ENCODE measurements at places on chromosomes 12 and 14.
A peak's percentile ranks its signal among the peaks of the same experiment; 100 is the strongest.

- no peak for DNase-seq
Observed at GRCh38 chr12:48037267-48037915, 33.1 kb upstream of the COL2A1 start.

- DNase-seq = no peak
Observed at GRCh38 chr14:32038876-32039275, 38.2 kb upstream of the ARHGAP5 start.

DNA sequence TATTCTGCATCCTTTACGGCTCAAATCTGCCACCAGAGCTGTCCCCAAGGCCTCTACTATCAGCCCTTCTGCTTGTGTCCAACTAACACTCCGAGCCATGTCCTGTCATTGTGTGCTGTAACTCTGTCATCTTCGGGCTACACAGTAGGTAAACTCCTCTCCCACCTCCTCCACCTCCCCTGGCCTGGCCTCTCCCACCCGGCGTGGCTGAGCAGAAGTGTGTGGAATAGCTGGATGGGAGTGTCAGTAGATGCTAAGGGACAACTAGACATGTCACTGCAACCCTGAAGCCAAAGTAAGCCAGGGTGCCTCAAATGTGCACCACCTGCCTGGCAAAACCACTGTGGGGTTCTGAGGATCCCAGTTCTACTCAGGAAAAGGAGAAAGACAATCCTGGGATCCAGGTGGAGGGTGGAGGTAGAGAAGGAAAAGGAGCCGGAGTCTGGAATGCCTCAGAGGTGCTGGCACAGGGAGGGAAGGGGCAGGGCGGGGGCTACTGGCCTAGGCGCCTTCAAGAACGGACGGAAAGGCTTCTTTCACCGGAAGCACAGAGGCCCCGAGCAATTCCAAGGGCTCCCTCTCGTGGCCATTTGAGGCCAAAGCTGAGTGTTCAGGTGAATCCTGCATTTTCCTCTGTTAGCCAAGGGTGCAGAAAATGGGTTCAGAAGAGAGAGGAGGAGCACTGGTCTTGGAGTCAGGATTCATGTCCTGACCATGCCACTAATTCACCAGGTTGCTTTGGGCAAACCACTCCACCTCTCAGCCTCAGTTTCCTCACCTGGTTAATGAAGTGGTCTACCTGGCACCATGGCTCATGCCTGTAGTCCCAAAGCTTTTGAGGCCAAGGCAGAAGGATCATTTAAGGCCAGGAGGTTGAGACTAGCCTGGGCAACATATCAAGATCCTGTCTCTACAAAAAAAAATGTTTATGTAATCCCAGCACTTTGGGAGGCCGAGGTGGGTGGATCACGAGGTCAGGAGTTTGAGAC, 20.5 kb upstream of the FAM181A start:
- DNase-seq = peak; percentile 29

- DNase-seq = no peak
Observed at GRCh38 chr12:2094597-2094996, 41.8 kb downstream of the CACNA1C start.

GRCh38 chr14:103994535-103995184, 52.3 kb upstream of the RD3L start:
- DNase-seq = no peak

DNA sequence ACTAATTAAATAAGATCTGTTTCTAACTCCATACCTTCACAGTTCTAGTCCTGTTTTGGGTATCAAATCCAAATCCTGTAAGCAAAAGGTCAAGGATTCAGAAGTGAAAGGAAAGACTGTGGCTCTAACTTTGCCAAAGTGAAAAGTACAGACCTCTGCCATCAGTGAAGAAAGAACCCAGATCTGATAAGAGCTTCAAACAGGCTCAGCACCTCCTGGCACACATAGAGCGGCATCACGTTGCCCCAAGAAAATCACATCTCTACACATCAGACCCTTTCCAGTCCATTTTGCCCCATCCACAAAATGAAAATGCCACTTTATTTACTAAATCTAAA, 23.2 kb downstream of the CLIP1 start:
- no peak for DNase-seq

DNA sequence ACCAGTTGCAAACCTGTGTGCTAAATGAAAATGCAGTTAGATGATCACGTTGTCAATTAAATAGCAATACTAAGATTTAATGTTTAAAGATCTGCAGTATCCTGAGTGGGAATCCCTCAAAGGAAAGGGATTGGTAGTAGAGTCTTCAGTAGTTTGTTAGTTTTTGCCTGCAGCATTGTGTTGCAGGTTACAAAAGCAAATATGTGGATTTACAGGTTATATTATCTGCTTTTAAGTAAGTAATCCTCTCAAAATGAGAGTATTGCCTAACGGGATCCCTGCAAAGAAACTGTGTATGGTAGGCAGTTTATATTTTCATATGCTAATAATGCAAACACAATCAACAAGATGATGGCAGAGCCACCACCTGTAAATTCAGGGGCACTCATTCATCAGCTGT, 72.2 kb upstream of the OSBPL8 start:
- no peak for DNase-seq

DNA sequence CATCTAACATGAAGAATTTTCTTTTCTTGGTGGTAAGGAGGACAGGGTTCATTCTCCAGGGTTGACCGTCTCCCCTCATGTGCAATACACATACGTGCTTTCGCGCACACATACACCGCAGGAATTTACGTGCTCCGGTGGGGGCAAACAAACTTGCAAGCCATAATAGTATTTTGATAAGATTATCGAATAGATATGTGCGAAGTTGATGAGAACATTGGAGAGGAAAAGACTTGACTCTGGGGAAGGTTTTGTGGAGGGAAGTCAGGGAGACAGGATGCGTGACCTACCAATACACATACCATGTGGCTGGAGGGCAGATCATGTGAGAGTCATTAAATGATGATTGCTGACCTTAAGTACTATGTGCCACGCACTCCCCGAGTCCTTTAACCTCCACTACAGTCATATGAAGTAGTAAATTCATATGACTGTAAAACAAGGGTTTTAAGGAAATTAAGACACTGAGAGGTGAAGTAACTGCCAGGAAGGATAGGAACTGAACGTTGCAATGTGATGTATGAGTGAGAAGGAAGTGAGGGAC, 921 bp downstream of the RAD51B start:
- DNase-seq = no peak

DNA sequence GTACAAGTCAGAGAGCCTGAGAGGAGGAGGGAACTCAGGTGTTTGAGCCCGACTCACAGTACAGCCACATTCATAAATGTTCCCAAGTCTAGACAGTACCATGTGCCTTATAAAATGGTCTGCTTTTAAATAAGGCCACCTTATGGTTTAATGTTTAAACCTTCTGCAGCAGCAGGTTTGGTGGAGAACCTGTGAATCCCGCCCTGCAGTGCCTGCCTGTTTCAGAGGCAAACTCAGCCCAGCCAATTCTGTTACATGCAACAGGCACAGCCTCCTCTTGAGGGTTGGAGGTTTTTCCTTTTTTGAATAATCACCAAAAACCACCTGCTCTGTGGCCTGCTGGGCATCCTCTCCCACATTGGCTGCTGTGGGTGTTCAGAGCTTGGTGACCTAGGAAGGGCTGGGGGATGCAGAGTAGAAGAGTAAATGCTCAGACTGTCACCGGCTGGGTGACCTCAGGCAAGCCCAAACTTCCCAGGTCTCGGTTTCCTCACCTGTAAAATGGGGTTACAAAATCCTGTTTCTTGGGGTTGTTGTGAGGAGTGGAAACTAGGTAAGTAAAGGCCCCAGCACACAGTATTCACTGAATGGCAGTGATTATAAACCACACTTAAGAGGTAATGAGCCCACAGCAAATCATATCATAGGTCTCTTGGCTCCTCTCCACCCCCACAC, 28.0 kb downstream of the NUAK1 start:
- no peak for DNase-seq

DNA sequence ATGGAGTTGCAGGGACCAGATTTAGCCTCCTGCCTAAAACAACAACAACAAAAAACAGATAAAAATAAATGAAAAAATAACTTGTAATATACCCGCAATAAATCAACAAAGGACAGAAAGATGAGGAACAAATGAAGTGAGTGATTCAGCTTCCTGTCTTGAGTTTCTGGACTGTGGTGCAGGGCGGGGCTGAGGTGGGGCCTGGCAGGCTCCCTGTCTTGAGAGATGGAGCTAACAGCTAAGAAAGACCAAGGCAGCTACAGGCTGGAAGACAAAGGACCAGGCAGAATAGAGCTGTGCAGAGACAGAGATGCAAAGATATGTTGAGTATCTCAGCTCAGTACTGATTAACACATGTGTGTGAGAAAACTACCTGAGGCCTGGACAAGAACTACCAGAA, 879.2 kb downstream of the AACS start:
- DNase-seq = no peak

GRCh38 chr12:67807814-67808213, 159.3 kb downstream of the DYRK2 start:
- DNase-seq = no peak

DNA sequence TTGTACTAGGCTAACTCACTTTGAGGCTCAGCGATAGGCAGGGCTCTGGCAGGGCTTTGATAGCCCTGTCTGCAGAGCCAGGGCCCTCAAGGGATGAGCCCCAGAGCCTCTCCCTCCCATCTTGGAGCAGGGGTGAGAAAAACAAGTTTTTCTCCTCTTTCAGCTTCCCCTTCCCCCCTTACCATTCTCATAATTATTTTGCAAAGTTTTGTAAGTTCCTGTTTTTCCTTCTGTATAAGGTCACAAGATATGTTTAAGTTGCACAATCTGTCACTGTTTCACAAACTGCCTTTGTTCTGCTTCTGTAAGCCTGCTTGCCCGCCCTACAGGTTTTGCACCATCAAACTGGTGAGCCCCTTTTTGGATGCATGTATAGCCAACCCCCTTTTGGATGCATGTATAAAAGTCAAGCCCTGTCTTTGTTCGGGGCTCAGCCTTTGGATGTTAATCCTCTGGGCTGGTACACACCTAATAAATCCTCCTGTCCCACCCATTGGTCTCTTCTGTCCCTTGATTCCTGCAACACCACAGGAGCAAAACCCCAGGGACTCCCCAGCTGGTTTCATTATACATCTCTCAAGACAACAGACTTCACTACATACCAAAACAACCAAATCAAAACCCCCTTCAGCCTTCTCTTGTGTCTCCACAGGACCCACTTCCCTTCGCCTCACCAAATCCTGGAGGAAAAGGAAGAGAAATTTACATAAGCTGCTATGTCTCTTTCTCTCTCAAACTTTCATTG, 52.5 kb upstream of the RESF1 start:
- DNase-seq = no peak

- no peak for DNase-seq
Observed at GRCh38 chr14:24975393-24975792, 74.6 kb downstream of the STXBP6 start.

DNA sequence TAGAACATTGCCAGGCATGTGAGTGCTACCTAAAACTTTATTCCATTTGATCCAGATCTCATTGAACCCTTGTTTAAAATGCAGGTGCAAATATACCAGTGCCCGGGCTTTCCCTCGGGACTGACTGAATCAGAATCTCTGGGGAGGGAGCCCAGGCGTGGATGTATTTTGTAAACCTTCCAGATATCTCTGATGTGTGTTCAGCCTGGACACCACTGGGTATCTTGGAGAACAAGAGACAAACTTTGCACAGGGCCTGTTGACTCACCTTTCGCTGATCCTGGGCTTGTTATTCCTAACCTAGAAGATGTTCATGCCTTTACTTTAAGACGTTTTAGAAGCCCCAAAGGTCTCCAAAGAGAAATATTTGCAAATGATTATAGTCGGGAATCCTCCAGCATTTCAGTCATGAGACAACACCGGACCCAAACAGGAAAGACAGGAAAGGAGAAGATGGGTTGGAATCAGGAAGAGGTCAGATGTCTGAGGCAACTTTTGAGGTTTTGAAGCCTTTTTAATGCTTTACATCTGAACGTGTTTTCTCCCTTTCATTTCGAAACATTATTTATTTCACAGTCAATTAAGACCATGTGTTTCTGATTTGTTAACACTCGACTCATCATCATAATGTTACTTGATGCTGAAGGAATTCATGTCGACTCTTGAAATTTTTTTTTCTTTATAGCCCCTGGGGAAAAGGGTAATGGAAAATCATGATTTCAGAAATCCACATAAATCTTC, 118.6 kb downstream of the PLXNC1 start:
- no peak for DNase-seq

- no peak for DNase-seq
Observed at GRCh38 chr12:107732365-107732764, 28.6 kb downstream of the PRDM4 start.

DNA sequence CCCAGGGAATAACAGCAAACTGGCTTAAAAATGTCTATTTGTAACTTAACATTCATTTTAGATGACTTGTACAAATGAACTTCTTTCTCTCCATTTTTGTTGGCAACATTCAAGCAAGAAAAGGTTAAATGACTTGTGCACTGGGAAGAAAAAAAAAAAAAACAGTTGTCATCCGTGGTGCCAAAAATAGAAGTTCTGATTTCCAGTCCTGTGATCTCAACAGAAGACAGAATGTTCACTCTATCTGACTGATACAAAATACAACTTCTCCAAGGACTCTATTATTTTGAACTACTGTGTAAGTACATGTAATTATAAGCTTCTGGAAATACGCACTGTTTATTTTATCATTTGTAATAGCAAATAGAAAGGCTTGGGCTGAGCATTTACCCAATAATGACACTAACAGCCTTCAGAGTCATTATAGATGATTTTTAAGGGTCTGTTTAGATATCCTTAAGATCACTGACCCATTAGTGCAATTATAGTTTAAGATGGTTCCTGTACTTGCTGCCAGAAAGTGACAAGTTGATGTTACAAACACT, 59.9 kb downstream of the LIN7A start:
- DNase-seq = no peak

DNA sequence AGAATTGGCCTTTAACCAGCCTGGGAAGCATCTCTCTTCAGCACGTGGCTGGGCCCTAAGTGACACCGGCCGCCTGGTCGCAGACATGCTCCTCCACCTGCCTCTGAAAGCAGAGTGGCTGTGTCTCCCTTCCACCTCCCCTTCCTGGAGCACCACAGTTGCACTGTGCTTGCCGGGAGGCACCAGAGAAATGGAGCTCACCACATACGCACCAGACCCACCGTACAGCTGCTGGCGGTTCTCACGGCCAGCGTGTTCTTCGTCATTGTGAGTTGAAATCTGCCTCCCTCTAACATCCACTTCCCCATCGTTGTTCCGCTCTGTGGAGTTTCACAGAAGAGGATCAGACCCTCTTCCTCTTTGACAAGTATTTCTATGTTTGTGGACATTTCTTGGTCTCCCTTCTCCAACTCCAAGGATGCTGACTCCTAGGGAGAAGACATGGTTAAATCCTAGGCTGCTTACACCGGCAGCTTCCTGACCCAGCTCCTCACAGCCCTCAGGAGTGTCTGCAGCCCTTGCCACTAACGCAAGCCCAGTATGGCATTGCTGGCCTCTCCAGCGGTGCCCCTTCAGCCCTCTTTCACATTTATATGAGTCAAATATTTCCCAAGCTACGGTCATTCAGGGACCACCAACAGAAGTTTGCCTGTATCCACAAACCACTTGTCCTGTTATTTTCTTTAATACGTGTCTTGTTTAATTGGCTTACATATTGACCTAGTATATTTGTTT, 11.5 kb upstream of the KRT5 start:
- DNase-seq = no peak
